ENCODE measurements at places on chromosomes 2 and 18. TPM values are rescaled to one million over a fixed set of nuclear protein-coding genes. Genes with fewer than 3 reads are reported as not detected.

MYCN gene
- 3.7 TPM for total RNA-seq

UNC50 gene
- 56.0 TPM for total RNA-seq

GAD1 gene
- total RNA-seq = 2.8 TPM

SEH1L gene
- 61.2 TPM for total RNA-seq

- no peak for DNase-seq
- H3K27ac ChIP-seq = no peak overlapping the region
- H3K4me1 ChIP-seq = no peaks in the 10 kb centered on the region
- no peaks in the 10 kb centered on the region for H3K36me3 ChIP-seq
- no peak overlapping the region for H3K4me3 ChIP-seq
Measured at GRCh38 chr18:27428120-27428519, 243.0 kb upstream of the CHST9 start.

DNA sequence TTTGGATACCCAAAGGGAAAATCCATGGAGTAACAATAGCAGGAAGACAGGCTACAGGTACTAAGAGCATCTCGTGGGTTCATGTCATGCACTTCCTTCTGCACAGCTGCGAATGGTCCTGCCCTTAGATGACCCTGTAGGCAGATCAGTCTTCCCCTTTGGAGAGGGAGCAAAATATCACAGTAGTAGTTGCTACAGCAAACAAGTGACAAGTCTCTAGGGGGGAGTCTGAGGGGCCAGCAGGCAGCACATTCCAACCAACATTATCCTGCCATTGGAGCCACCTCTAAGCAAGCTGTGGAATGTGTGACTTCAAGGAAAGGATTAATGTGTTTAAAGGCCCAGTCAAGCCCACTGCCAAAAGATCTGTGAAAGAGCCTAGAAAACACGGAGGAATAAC, 273.2 kb upstream of the PARD3B start:
- H3K27me3 ChIP-seq = no peaks in the 10 kb centered on the region
- DNase-seq = no peak
- H3K27ac ChIP-seq = no peak overlapping the region
- no peaks in the 10 kb centered on the region for H3K4me1 ChIP-seq

GRCh38 chr2:145919477-145919876, 1399.6 kb upstream of the ZEB2 start:
- H3K4me3 ChIP-seq = no peak overlapping the region
- H3K36me3 ChIP-seq = no peaks in the 10 kb centered on the region
- no peaks in the 10 kb centered on the region for H3K4me1 ChIP-seq
- no peaks in the 10 kb centered on the region for H3K27me3 ChIP-seq

GRCh38 chr2:1477196-1478040, 64.2 kb downstream of the TPO start:
- no peak for DNase-seq
- no peaks in the 10 kb centered on the region for H3K4me1 ChIP-seq
- no peaks in the 10 kb centered on the region for H3K36me3 ChIP-seq
- no peak overlapping the region for H3K4me3 ChIP-seq

- H3K27me3 ChIP-seq = no peaks in the 10 kb centered on the region
- no peaks in the 10 kb centered on the region for H3K36me3 ChIP-seq
- no peak overlapping the region for H3K4me3 ChIP-seq
Measured at GRCh38 chr2:207248702-207249377, 83.1 kb upstream of the KLF7 start.

GRCh38 chr2:204470621-204471196, 74.6 kb upstream of the PARD3B start:
- H3K4me3 ChIP-seq = no peak overlapping the region
- no peaks in the 10 kb centered on the region for H3K4me1 ChIP-seq
- DNase-seq = no peak
- H3K36me3 ChIP-seq = no peaks in the 10 kb centered on the region
- H3K27ac ChIP-seq = no peak overlapping the region
- H3K27me3 ChIP-seq = no peaks in the 10 kb centered on the region

DNA sequence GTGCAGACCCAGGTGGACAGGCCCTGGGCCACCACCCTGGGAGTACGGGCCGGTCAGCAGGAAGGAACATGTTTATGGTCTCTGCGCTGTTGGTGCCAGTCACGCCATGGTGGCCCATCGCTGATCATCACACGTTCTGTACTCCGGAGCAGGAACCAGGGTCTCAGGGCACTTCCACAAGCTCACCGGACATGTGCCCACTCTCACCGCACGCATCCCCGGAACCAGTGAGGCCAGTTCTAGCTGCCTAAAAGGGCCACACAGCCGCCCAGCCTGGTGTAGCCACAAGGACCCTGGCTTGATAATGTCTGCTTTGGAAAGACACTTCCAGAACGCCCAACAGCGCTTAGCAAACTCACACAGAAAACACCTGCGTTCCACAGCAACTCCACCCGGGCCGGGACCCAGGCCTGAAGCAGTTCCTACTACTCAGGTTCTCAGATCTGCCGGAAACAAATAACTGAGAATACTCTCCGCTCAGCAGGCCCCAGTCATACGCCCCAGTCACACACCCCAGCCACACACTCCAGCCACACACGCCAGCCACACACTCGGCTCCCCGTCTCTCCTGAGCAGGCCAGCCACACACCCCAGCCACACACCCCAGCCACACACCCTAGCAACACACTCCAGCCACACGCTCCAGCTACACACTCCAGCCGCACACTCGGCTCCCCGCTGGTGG, 123.3 kb downstream of the HDAC4 start:
- no peaks in the 10 kb centered on the region for H3K27me3 ChIP-seq
- no peak for DNase-seq
- H3K36me3 ChIP-seq = no peaks in the 10 kb centered on the region
- peaks cover 61% of the 10 kb centered on the region for H3K4me1 ChIP-seq
- no peak overlapping the region for H3K4me3 ChIP-seq

- H3K27ac ChIP-seq = no peak overlapping the region
- H3K4me1 ChIP-seq = no peaks in the 10 kb centered on the region
- no peak for DNase-seq
- H3K36me3 ChIP-seq = no peaks in the 10 kb centered on the region
Measured at GRCh38 chr2:31002537-31003150, 135.6 kb downstream of the GALNT14 start.

DNA sequence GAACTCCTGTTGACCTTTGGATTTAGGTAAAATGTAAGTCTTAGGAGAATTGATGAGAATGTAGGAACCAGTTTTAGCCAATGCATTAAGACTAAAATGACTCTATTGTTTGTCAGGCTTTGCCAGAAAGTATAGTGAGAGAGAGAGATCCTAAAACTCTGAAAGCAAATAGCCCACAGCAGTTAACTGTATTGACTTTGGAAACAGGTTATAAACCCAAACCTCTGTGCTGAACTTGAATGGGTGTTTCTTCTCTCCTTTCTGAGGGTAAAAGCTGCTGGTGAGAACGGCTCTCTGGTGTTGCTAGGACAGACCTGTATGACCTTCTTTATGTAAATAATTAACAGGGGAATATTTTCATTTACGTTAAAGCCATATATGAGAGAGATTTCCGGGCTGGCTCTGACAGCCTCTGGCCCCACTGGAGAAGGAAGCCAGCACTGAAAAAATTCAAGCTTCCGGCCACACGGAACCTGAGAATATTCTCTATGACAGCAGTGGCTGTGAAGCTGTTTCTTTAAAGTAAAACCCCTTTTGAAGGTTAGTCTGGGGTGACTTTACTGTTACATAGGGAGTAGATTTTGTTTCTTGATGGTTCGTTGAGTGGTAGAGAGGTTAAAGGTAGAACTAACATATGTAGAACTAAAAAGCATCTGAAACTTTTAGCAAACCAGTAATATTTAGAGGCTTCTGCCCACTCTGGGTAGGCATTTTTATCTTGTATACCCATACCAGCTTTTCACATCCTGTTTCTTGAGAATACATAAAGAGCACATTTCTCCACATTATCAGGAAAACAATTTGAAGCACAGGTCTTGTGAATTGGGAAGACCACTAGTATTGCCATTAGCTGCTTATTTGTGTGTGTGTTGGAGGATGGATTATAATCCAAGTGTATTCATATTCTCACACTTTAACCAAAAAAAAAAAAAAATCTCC, 123.8 kb downstream of the SPTBN1 start:
- DNase-seq = no peak
- no peaks in the 10 kb centered on the region for H3K27me3 ChIP-seq
- H3K27ac ChIP-seq = no peak overlapping the region
- no peaks in the 10 kb centered on the region for H3K4me1 ChIP-seq
- H3K4me3 ChIP-seq = no peak overlapping the region

- peaks cover 43% of the 10 kb centered on the region for H3K36me3 ChIP-seq
- DNase-seq = no peak
- H3K4me3 ChIP-seq = no peak overlapping the region
- no peaks in the 10 kb centered on the region for H3K4me1 ChIP-seq
- H3K27ac ChIP-seq = no peak overlapping the region
Measured at GRCh38 chr2:175107146-175107545, 60.9 kb downstream of the ATF2 start.

DNA sequence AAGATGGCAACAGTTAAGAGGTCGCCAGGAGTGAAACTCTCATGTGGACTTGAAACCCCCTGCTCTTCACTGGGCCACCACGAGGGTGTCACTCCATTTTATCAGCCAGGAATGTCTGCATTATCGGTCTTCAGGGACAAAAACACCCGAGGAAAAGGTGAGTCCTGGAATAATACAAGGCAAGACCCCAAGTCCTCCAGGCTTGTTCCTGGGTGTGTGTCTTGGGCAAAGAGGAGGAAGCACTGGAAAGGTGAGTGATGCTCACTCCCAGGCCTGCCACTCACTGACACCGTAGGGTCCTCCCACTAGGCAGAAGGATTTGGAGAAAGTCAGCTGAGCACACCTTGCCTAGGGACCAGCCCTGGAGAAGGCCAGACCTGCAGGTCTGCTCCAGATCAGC, 86.9 kb downstream of the LOXHD1 start:
- H3K27ac ChIP-seq = no peak overlapping the region
- no peaks in the 10 kb centered on the region for H3K4me1 ChIP-seq
- no peak overlapping the region for H3K4me3 ChIP-seq
- DNase-seq = no peak
- H3K36me3 ChIP-seq = no peaks in the 10 kb centered on the region
